Activated naive CD4-positive, alpha-beta T cell treated with anti-CD3 and anti-CD28 coated beads for 36 hours (primary cell): ENCODE measurements at places on chromosomes 11 and 22.

GRCh38 chr11:72443016-72443415 lies 8.7 kb upstream of the CLPB start:
- DNase-seq = no peak
- H3K36me3 ChIP-seq = no peaks in the 10 kb centered on the region
- H3K27ac ChIP-seq = no peak overlapping the region
- H3K4me1 ChIP-seq = peaks cover 8% of the 10 kb centered on the region
- H3K27me3 ChIP-seq = no peaks in the 10 kb centered on the region

DNA sequence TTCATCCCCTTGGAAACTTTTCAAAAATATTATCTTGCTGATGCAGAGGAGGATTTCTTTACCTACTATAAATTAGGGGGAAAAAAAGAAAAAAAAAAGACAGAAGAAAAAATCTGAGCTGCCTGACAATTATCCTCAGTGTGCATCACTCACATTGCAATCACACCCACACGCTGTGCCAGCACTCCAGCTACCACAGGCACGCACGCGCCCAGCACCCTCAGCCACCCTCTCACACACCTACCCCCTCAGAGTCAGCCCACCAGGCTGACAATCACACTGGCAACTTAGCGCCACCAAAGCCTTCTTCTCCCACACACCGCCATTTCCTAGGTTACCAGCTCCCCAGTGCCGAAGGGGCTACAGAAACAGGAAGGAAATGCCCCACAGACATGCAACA lies 236.1 kb downstream of the KCNA4 start:
- no peaks in the 10 kb centered on the region for H3K36me3 ChIP-seq
- no peak overlapping the region for H3K4me3 ChIP-seq
- H3K4me1 ChIP-seq = no peaks in the 10 kb centered on the region
- no peak for DNase-seq
- no peak overlapping the region for H3K27ac ChIP-seq
- no peaks in the 10 kb centered on the region for H3K27me3 ChIP-seq

GRCh38 chr11:1565904-1566247 lies 6.2 kb downstream of the DUSP8 start:
- no peaks in the 10 kb centered on the region for H3K27me3 ChIP-seq
- H3K4me1 ChIP-seq = peaks cover 10% of the 10 kb centered on the region
- no peak for DNase-seq
- H3K4me3 ChIP-seq = no peak overlapping the region
- no peaks in the 10 kb centered on the region for H3K36me3 ChIP-seq

DNA sequence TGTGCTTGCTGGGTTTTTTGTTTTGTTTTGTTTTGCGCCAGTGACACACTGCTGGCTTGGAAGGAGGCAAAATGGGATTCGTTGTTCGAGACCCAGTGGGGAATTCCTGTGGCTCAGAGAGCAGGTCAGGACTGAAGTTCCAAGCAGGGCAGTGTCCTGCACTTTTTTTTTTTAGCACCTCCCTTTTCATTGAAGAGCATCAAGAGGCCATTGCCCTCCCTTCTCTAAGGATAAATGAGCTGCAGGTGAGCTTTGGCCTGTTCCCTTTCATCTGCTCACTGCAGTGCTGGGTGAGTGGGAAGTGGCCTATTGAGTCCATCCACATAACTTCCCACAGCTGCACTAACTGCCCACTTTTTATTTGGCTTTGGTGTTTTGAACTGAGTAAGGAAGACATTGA lies 87.8 kb downstream of the ARHGAP42 start:
- no peaks in the 10 kb centered on the region for H3K4me1 ChIP-seq
- no peak overlapping the region for H3K27ac ChIP-seq
- H3K36me3 ChIP-seq = no peaks in the 10 kb centered on the region
- no peak for DNase-seq
- peaks cover 4% of the 10 kb centered on the region for H3K27me3 ChIP-seq
- no peak overlapping the region for H3K4me3 ChIP-seq

- DNase-seq = peak; percentile 44
- H3K4me1 ChIP-seq = peaks cover 34% of the 10 kb centered on the region
- no peaks in the 10 kb centered on the region for H3K27me3 ChIP-seq
- peak within 1 kb of the TSS; percentile 50 for H3K27ac ChIP-seq
- H3K4me3 ChIP-seq = peak within 1 kb of the TSS; percentile 66
Measured at GRCh38 chr22:23762842-23763578, at the start of gene C22orf15. TSS of gene C22orf15 (plus strand) at chr22:23762990. CDS start at chr22:23763307, 317 bp downstream.

- H3K4me3 ChIP-seq = no peak overlapping the region
- H3K36me3 ChIP-seq = no peaks in the 10 kb centered on the region
- no peak overlapping the region for H3K27ac ChIP-seq
Measured at GRCh38 chr11:118064956-118065355, 11.9 kb upstream of the TMPRSS4 start.

DNA sequence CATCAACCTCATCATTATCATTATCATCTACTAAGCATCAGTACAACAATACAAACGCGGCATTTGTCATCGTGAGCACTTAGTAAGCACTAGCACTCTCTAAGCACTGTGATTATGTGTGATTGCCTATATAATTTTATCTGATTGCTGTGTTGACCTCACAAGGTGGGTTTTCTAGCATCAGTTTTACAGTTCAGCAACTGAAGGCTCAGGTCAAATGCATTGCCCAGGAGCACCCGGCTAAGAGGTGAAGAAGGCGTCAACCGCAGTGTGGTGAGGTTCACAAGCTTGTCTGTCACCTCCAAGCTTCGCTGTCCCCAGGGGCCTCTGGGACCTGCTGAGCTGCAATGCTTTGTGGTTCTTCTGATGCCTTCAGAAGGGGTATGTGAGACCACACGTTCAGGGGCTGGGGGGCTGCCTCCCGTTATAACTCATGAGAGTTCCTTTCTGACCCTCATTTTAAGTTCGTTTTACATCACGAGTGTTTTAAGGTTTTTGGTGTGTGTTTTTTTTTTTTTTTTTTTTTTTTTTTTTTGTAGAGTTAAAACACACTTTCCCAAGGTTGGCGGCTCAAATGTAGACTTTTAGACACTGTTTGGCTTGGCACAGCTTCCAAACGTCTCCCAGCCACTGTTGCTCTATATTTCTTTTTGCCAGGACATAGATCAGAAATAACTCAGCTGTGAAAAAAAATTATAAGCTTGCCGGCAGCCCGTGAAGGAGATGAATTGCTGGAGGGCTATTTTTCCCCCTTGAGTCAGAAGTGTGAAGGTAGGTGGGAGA lies 33.8 kb upstream of the SCUBE1 start:
- H3K27me3 ChIP-seq = peaks cover 34% of the 10 kb centered on the region
- DNase-seq = no peak
- H3K36me3 ChIP-seq = no peaks in the 10 kb centered on the region
- no peaks in the 10 kb centered on the region for H3K4me1 ChIP-seq
- H3K4me3 ChIP-seq = no peak overlapping the region

DNA sequence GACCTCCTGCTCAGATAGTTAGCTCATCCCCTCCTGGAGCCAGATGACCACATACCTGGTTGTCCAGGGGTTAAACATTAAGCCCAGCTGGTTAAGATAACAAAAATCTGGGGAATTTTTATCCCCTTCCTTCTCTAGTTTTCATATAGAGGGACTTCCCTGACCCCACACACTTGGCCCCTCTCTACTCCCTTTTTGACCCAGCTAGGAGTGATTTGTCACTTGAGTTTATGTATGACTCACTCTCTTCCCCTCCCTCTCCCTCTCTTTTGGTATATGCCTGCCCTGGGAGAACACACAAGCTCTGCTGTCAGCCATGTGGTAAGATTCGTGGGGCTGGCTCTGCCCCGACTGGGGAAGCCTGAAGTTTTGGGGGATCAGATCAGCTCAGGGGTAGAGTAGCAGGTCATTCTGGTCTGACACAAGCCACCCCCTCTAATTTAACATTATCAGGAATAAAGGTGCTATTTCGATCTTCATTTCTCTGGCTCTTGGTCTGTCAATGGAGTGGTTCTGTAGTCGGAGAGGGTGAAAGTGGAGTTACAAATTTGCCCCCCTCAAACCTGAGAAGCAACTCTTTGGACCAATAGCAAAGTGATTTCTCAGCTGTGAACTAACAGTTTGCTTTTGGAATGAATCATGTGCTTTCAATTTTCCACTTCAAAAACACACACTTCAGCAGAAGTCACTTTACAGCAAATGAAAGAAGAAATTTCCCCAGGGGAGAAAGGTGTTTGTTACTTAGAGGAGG lies 415.3 kb upstream of the CADM1 start:
- H3K4me3 ChIP-seq = no peak overlapping the region
- peak; percentile 12 for DNase-seq
- no peaks in the 10 kb centered on the region for H3K36me3 ChIP-seq
- peaks cover 9% of the 10 kb centered on the region for H3K27me3 ChIP-seq
- H3K4me1 ChIP-seq = peaks cover 8% of the 10 kb centered on the region

- peak overlapping the region; percentile 12 for H3K27ac ChIP-seq
- H3K27me3 ChIP-seq = no peaks in the 10 kb centered on the region
- DNase-seq = no peak
- peaks cover 33% of the 10 kb centered on the region for H3K36me3 ChIP-seq
- no peak overlapping the region for H3K4me3 ChIP-seq
- peaks cover 39% of the 10 kb centered on the region for H3K4me1 ChIP-seq
Measured at GRCh38 chr22:32407312-32407711, 4.7 kb downstream of the RTCB start.

GRCh38 chr11:119920666-119921387 lies 191.8 kb upstream of the NECTIN1 start:
- no peak overlapping the region for H3K4me3 ChIP-seq
- H3K27ac ChIP-seq = no peak overlapping the region
- H3K27me3 ChIP-seq = peaks cover 14% of the 10 kb centered on the region
- no peak for DNase-seq
- no peaks in the 10 kb centered on the region for H3K4me1 ChIP-seq
- H3K36me3 ChIP-seq = no peaks in the 10 kb centered on the region

GRCh38 chr11:38305682-38306081 lies 1707.6 kb upstream of the RAG2 start:
- H3K27ac ChIP-seq = no peak overlapping the region
- H3K27me3 ChIP-seq = no peaks in the 10 kb centered on the region
- no peaks in the 10 kb centered on the region for H3K4me1 ChIP-seq
- no peak for DNase-seq
- H3K4me3 ChIP-seq = no peak overlapping the region
- H3K36me3 ChIP-seq = no peaks in the 10 kb centered on the region

GRCh38 chr11:68454767-68455166 lies 5.8 kb upstream of the PPP6R3 start:
- H3K27me3 ChIP-seq = no peaks in the 10 kb centered on the region
- peaks cover 1% of the 10 kb centered on the region for H3K4me1 ChIP-seq
- no peak for DNase-seq
- H3K36me3 ChIP-seq = peaks cover 3% of the 10 kb centered on the region
- H3K27ac ChIP-seq = no peak overlapping the region

DNA sequence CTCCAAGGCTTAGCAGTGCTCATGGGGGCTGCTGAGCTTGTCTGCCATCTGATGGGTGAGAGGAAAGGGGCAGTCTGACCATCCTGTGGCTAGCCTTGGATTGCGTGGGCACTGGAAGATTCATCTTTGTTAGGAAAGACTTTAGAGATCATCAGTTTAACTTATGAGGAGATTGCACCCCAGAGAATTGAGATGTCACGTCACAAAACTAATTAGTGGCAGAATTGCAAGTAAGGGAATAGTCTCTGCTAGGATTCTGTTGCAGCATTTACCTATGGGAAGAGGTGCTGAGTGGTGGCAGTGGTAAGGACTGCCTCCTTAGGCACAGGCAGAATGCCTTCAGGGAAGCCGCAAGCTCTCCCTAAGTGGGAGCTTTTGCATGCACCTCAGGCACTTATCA lies 42.8 kb upstream of the HSPA8 start:
- H3K27me3 ChIP-seq = no peaks in the 10 kb centered on the region
- H3K27ac ChIP-seq = no peak overlapping the region
- H3K4me3 ChIP-seq = no peak overlapping the region
- peaks cover 26% of the 10 kb centered on the region for H3K4me1 ChIP-seq
- H3K36me3 ChIP-seq = no peaks in the 10 kb centered on the region

- H3K36me3 ChIP-seq = no peaks in the 10 kb centered on the region
Measured at GRCh38 chr22:27682437-27682836, 119.1 kb downstream of the MN1 start.

DNA sequence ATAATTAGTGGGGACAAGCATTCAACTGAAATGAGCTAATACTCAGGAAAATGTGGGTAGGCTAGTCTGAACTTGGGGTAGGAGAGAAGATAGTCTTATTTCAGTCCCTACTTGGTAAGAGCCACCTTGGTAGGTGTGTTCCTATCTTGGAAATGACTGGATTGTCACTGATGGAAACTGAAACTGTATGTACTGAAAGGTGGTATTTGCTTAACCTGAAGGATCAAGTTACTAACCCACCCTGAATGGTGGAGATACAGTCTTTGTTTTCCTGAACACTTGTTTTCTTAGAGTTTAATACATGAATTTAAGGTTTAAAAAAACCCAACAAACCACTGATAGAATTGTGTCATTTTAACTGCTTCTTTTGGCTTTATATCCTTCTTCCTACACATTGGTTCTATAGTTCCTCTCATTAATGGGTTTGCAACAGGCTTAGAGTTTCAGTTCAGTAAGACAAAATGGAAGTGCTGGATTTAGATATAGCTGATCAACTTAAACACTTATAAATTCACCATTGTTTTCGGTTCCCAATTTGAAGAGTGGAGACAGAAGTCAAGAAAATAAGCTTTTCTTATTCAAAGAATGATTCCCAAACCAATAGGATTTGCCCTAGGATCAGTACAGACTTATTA lies 4.2 kb downstream of the FAR1 start:
- no peak overlapping the region for H3K4me3 ChIP-seq
- H3K36me3 ChIP-seq = peaks cover 16% of the 10 kb centered on the region
- DNase-seq = no peak
- no peak overlapping the region for H3K27ac ChIP-seq
- H3K4me1 ChIP-seq = peaks cover 47% of the 10 kb centered on the region

DNA sequence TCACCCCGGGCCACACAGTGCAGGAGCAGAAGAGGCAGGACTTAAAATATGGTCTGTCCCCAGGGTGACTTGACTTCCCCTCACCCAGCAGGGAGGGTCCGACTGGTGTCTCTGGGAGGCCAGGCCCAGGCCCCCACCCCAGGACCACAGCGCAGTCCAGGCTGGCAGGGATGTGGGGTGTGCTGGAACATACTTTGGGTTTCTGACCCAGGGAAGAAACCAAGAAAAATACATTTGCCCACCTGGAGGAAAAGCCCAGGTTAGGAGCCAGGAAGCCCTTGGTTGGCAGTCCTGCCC lies 5.2 kb downstream of the C1QTNF6 start:
- H3K4me1 ChIP-seq = peaks cover 15% of the 10 kb centered on the region
- peaks cover 2% of the 10 kb centered on the region for H3K36me3 ChIP-seq
- DNase-seq = no peak
- H3K27ac ChIP-seq = no peak overlapping the region
- no peak overlapping the region for H3K4me3 ChIP-seq
- H3K27me3 ChIP-seq = no peaks in the 10 kb centered on the region

- H3K27ac ChIP-seq = no peak overlapping the region
- H3K36me3 ChIP-seq = no peaks in the 10 kb centered on the region
- no peaks in the 10 kb centered on the region for H3K4me1 ChIP-seq
- no peak overlapping the region for H3K4me3 ChIP-seq
Measured at GRCh38 chr22:47188261-47189055, 426.0 kb downstream of the TBC1D22A start.
